Calu3 (cell line): ENCODE measurements at places on chromosomes 13 and 19. TPM values are rescaled to one million over a fixed set of nuclear protein-coding genes. Genes with fewer than 3 reads are reported as not detected.

Gene ATP1A3
- 1.1 and 1.7 TPM in 2 replicates for total RNA-seq

- no peak for DNase-seq
- H3K27ac ChIP-seq, result no peak overlapping the region
- no peaks in the 10 kb centered on the region for H3K4me1 ChIP-seq
- no peak overlapping the region for H3K4me3 ChIP-seq
- H3K36me3 ChIP-seq, result no peaks in the 10 kb centered on the region
- H3K27me3 ChIP-seq, result no peaks in the 10 kb centered on the region
These were observed 28.6 kb upstream of the MIR17HG start for GRCh38 chr13:91318886-91319285.

- H3K36me3 ChIP-seq, result no peaks in the 10 kb centered on the region
- H3K4me1 ChIP-seq, result no peaks in the 10 kb centered on the region
- no peak overlapping the region for H3K27ac ChIP-seq
- no peaks in the 10 kb centered on the region for H3K27me3 ChIP-seq
- H3K4me3 ChIP-seq, result no peak overlapping the region
- DNase-seq, result no peak
These were observed 988 bp upstream of the CCDC169 start for GRCh38 chr13:36298535-36299068.

GRCh38 chr19:34041925-34042521, 130.3 kb upstream of the LSM14A start:
- H3K4me3 ChIP-seq, result no peak overlapping the region
- H3K36me3 ChIP-seq, result no peaks in the 10 kb centered on the region
- H3K27ac ChIP-seq, result no peak overlapping the region

GRCh38 chr13:75797239-75797638, 161.1 kb downstream of the LMO7 start:
- H3K4me1 ChIP-seq, result peaks cover under 1% of the 10 kb centered on the region
- no peak overlapping the region for H3K27ac ChIP-seq
- no peaks in the 10 kb centered on the region for H3K27me3 ChIP-seq
- H3K4me3 ChIP-seq, result no peak overlapping the region

DNA sequence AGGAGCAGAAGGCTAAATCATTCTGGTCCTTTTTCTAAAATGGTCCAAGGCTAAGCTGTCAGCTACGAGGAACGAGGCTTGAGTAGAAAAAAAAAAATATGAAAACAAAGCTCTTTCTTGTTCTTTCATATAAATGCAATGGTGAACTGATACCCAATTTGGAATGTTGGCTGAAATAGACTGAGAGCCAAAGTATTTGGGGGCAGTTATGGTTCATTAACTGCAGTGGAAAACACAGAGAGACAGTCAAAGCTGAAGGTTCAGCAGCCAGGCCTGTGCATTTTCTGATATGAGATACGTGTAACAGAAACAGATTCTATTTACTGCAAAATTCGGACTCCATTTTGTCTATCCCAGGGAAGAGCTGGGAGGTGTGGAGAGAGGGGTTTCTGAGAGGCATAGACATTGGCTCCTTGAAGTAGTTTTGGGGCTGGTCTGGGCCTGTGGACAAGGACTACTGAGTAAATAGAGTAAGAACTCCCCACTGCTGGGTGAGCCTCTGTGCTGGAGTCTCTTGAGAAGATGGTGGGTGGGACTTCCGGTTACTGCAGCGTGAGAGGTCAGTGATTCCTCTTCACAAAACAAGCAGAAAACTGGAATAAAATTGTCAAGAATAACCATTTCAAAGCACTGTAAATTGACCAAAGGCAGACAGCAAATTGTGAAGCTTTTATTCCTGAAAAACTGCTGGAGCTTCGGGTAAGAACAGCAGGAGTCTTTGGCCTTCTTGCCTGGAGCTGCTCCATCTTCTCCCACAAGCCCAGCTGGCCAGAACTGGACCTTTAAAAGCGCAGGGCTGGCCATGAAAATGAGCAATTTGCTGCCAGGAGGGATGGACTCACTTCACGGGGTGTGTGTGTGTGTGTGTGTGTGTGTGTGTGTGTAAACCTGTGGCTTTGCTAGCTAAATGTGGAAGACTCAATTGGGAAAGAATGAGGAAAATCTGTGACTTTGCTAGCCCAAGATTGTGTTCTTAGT, 43.1 kb upstream of the CNMD start:
- H3K27ac ChIP-seq, result no peak overlapping the region
- peaks cover 33% of the 10 kb centered on the region for H3K4me1 ChIP-seq
- no peaks in the 10 kb centered on the region for H3K27me3 ChIP-seq
- no peak overlapping the region for H3K4me3 ChIP-seq
- no peak for DNase-seq
